ENCODE measurements at places on chromosomes 4 and X.

GRCh38 chr4:186015212-186015817 is 53.6 kb upstream of the TLR3 start:
- DNase-seq, result no peak

DNA sequence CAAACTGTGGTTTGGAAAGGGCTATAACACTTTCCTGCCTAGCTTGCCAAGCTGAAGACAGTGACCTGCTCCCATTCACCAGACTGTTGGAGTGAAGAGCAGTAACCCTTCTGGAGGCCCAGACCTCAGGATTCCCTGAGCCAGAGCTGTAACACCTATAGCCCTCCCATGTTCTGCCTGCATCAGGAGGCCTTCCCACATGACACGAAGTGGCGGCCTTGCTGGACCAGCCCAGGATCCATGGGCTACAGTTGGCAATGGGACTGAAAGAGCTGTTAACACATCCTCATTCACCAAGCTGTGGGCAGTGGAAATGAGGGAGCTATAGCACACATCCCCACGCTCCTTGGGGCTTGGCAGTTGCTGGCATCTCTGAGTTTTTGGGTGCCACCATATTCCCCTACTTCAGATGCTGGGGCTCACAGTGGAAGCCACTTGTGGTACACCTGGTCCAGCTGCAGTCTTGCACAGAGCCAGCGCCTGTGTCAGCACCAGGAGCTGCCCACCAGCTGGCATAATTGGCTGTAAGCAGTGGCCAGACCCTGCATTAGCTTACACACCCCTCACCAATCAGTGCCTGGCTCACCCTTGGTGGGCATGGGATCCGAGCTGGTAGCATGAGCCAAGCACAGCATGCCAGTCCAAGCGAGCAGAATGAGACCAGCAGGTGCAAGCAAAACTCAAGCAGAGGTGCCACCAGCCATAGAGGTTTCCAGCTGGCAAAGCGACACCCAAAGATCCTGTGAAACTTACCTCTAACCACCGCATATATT is 1029.3 kb downstream of the TECRL start:
- DNase-seq, result no peak

DNA sequence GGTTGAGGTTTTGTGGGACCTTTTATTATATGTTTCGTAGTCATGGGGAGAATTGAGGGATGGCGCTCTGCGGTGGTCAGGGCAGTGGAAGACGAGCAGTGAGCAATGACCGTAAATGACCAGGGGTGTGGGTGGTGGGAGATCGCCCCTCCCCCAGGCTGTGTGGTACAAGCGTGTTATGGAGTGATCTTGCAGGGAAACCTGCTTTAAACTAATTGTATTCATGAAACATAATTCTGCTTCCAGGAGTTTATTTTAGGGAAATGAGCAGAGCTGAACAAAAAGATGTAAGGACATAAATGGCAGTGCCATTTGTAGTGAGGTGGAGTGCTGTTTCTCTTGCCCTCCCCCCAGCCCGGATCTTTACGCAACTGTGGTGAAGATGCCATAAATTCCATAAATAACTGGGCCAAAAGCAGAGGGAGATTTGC is 20.2 kb downstream of the GYG2 start:
- DNase-seq, result peak; percentile 38

- DNase-seq, result no peak
Observed at GRCh38 chr4:123980736-123981300, 584.2 kb downstream of the SPRY1 start.

- DNase-seq, result no peak
Observed at GRCh38 chr4:79272761-79273160, 53.1 kb downstream of the NAA11 start.

- DNase-seq, result no peak
Observed at GRCh38 chr4:182277377-182277776, 34.2 kb downstream of the TENM3 start.

DNA sequence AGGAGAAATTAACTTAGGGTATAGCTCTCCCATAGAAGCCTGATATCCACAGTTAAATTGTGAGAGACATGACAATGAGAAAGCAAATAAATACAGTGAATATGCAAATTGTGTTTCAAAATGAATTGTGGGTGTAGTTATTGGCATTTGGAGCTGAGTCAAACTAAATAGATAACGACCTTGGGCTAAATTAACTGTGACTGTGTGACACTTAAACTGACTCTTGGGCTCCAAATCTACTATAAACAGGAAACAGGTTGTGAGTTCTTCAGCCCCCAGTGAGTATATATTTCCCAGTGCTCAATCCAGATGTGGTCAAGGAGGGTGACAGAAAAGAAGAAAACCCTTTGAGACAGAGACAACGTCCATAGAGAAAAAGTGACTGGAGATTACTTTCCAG is 11.3 kb upstream of the MAGEA10 start:
- no peak for DNase-seq

- no peak for DNase-seq
Observed at GRCh38 chr4:165489786-165490185, 111.0 kb downstream of the CPE start.

DNA sequence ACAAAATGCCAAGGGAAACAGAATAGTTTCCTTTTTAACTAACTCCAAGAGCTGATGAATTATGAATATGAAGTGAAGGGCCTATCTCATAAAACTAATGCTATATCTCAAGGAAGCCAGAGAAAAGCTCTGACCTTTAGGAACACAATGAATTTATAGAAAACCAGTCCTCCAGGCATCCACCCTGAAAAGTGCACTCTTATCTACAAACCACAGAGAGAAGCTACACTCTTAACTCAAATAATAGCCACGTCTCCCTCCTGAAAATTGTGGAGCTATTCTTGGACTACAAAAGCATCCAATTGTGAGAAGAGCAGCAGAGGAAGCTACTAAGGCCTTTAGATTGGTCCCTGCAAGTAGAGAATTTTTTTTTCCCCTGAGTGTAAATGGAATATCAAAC is 253.9 kb downstream of the IL15 start:
- DNase-seq, result no peak

DNA sequence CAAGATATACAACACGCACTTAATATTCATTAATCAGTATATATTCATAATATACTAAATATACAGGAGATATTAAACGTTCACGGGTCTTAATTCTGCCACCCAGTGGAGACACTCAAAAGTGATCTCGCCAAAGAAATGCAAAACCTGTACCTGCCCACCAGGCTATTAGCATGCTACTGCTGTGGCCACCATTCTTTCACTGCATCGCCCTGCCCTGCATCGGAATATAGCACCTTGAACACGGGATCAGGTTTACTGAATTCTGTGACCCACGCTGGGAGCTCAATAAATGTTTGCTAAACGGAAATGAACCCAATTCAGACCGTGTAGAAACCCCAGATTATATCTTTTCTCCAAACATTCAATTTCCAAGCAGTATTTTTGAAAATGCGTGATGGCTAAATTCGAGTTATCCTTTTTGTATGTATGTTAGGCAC is 840 bp upstream of the CLCN3 start:
- peak; percentile 33 for DNase-seq

- DNase-seq, result no peak
Observed at GRCh38 chr4:76511947-76512346, 76.9 kb downstream of the SHROOM3 start.

- DNase-seq, result no peak
Observed at GRCh38 chr4:131427000-131427399, 1722.1 kb upstream of the PCDH10 start.

GRCh38 chr4:73916172-73916925 is 47.2 kb downstream of the CXCL1 start:
- DNase-seq, result peak; percentile 54

DNA sequence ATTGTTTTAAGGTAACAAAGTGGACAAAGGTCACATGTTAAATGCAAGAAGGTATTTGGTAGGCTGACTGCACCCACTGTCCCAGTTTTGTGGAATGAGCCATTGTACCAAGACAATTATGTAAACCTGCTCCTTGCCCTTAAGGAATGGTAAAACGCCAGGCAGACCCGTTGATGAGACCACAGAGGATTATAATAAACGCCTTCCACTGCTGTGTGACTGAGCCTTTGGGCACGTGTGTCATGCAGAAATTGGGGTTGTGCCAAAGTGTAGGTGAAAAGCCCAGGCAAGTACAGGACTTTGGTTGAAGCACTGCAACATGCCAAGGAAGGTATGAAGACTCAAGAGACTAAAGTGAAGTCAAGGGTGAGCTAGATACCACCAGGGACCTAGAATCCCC is 59.7 kb downstream of the LRRC66 start:
- no peak for DNase-seq
